Kidney (tissue), 22 donors: ENCODE measurements at places on chromosomes 7 and 10. TPM values are rescaled to one million over a fixed set of nuclear protein-coding genes. Genes with fewer than 3 reads are reported as not detected.

DNA sequence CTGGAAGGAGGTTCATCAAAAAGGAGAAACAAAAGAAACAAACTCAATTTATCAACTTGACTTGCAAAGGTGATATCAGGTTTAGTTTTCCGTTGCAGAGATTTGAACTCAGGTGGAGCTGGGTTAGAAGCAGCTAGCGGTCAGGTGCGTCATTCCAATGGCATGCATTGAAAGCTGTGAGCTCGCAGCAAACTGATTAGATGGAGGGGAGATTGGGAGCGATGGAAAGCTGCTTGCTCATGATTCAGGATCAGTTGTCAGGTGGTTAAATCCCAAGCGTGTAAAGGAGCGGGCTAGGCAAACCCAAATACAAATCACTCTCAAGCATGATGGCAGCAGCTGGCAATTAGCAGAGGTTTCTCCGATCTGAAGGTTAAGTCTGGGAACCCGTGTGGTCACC, 49.3 kb upstream of the AFAP1L2 start:
- no peaks in the 10 kb centered on the region for H3K36me3 ChIP-seq
- no peak overlapping the region for H3K4me3 ChIP-seq
- no peaks in the 10 kb centered on the region for H3K27me3 ChIP-seq
- H3K4me1 ChIP-seq, result peaks cover 5% of the 10 kb centered on the region

GRCh38 chr7:74514131-74514591, 60.5 kb downstream of the GTF2IRD1 start:
- no peak overlapping the region for H3K4me3 ChIP-seq
- H3K4me1 ChIP-seq, result no peaks in the 10 kb centered on the region
- H3K36me3 ChIP-seq, result peaks cover 2% of the 10 kb centered on the region
- peak overlapping the region; percentile 37 for H3K27ac ChIP-seq

DNA sequence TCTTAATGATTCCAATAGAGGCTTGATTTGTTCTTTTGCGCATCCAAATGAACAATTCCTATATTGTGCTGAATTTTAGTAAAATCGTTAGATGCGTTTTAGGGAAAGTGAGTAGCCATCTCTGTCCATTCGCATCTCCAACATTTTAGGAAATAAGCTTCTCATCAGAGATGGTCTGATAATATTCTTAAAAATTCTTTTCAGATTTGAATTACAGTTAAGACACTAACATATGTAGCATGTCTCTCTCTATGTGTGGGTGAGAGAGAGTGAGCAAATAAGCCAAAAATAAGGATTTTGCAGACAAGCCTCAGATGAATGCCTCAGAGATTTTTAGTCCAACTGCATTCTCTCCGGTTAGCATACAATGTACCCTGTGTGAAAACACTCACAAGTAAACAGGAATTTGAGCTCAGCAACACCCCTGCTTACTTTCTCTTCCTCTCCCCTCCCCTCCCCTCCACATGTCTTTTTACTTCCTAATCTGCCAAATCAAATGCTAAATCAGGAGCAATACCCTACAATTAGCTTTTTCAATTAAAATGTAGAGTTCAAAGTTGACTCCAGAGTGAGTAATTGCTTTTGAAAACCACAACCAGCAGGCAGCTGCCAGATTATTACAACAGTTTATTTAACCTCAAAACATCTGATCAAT, 354.4 kb downstream of the CRPPA start:
- H3K4me1 ChIP-seq, result no peaks in the 10 kb centered on the region
- no peaks in the 10 kb centered on the region for H3K36me3 ChIP-seq
- H3K27ac ChIP-seq, result no peak overlapping the region
- no peak for DNase-seq
- no peak overlapping the region for H3K4me3 ChIP-seq

DNA sequence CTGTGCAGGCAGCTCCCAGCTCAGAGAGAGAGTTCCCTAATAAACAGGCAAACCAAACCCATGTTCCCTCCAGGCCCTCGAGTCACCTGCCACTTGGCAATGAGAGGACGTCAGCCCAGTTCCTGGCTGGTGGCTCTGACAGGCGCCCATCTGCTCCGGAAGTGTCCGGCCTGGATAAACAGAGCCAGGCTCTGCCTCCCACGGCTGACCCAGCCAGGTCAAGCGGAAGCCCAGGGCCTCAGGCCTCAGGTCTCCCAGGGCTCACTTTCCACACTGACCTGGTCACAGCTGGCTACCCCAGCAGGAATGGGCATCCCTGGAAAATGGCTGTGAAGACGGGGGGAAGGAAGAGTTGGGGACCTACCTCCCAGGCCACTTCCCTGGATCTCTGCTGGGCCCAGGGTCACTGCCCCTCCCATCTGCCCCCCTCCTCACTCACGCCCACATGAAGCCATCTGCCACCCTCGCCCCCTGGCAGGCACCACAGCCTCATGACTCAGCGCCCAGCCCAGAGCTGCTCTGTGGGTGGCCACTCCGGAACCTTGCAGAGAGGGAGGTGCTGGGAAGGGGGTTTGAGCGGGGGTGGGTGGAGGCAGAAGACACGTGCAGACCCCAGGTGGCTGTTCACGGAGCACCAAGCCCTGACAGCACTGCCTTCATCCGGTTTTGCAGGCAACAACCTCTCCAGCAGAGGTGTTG, 37.4 kb upstream of the DUSP5 start:
- no peaks in the 10 kb centered on the region for H3K36me3 ChIP-seq
- H3K4me3 ChIP-seq, result no peak overlapping the region
- no peaks in the 10 kb centered on the region for H3K27me3 ChIP-seq
- H3K4me1 ChIP-seq, result peaks cover 5% of the 10 kb centered on the region
- peak overlapping the region; percentile 65 for H3K27ac ChIP-seq

- peak overlapping the region; percentile 30 for H3K27ac ChIP-seq
- peaks cover 9% of the 10 kb centered on the region for H3K4me1 ChIP-seq
- H3K36me3 ChIP-seq, result no peaks in the 10 kb centered on the region
- DNase-seq, result peak; percentile 81
These were observed 13.9 kb downstream of the OSBPL3 start for GRCh38 chr7:24965831-24966708.

- no peak for DNase-seq
- H3K27ac ChIP-seq, result no peak overlapping the region
- no peak overlapping the region for H3K4me3 ChIP-seq
- H3K4me1 ChIP-seq, result peaks cover 13% of the 10 kb centered on the region
- H3K36me3 ChIP-seq, result no peaks in the 10 kb centered on the region
These were observed 4.6 kb downstream of the C7orf25 start for GRCh38 chr7:42907316-42907715.

The OR2A42 gene
- total RNA-seq, result 0.06 TPM

The TWIST1 gene
- 1.3 TPM for total RNA-seq

The ADAP1 gene
- 48.2 TPM for total RNA-seq
